ENCODE measurements at places on chromosomes 12 and 14.

DNA sequence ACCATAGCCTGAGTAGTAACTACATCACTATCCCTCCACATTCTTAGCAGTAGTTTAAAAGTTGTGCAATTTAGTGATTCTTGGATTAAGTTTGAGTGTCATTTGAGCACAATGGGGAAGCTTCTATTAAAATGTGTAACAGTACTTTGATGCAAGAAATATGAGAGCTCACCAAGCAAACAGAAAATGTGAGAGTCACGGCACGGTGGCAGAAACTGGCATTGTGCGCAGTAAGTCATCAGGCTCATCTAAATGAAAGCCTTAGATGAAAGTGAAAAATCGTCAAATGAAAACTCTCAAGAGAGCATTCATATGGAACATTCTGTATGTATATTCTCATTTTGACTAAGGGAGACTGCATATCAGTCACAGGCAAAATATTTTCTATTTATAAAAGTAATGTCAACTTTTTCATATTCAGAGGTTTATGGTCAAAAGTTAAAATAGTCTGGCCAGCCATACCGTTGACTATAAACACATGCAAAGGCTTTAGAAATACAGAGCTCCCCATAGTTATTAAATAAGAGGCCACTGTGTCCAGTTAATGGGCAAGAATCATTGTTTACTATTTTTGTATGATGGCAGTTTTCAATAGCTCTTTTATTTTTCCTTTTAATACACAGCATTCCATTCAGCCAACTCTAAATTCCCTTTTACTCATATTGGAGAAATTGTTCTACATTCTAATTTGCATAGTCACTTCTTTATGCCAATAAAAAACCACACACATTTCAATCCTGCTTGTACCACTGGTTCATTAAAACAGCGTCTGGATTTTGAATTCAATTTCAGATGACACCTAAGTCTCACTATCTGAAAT lies 167.9 kb downstream of the PRKD1 start:
- DNase-seq = no peak

- peak; percentile 63 for DNase-seq
These were observed 151.6 kb upstream of the OR4E1 start for GRCh38 chr14:21825149-21825743.

- no peak for DNase-seq
These were observed 59.9 kb downstream of the TRAFD1 start for GRCh38 chr12:112185093-112185923.

GRCh38 chr14:91893669-91894068 lies 26.3 kb upstream of the TC2N start:
- no peak for DNase-seq

DNA sequence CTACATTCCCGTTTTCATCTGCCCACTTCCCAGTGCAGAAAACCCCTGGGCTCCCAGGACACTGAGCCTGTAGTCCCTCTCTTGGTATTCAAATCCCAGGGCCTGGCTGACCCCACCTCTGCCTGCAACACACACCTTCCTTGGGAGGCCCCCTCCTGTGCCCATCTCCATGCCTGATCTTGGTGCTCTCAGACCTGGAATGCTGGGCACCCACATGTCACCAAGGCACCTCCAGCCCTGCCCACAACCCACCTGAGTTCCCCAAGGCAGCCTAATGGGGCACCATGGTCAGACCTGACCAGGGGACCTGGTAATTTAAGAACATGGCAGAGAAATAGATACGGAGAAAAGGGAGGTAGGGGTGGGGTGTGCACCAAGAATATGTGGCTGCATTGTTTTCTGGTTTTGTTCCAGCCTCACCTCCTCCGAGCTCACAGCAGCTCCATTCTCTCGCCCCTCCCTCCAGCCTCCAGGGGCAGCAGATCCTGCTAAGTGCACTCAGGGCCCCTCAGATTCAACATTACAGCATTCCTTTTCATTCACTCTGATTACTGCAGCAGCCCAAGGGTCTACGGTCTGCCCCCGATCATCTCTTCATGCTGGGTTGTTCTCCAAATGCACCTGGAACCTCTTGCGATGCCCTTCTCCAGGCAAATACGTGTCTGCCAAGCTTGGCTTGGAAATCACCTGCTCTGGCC lies 9.2 kb upstream of the HSP90AA1 start:
- DNase-seq = no peak

GRCh38 chr12:96497855-96498254 lies 8.5 kb downstream of the CFAP54 start:
- no peak for DNase-seq

DNA sequence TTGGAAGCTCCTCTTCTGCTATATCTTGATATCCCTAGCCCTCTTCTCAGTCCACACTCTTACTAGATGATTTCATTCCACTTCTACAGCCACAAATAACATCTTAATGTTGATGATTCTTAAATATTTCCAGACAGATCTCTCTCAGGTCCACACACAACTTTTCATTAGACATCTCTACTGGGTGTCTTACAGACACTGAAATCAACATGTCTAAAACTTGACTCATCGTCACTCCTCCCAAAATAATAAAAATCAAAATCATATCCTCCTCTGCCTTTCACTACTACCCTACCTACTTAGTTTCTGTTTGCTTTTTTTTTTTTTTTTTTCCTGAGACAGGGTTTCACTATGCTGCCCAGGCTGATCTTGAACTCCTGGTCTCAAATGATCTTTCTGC lies 11.9 kb downstream of the PRDM4 start:
- DNase-seq = no peak

DNA sequence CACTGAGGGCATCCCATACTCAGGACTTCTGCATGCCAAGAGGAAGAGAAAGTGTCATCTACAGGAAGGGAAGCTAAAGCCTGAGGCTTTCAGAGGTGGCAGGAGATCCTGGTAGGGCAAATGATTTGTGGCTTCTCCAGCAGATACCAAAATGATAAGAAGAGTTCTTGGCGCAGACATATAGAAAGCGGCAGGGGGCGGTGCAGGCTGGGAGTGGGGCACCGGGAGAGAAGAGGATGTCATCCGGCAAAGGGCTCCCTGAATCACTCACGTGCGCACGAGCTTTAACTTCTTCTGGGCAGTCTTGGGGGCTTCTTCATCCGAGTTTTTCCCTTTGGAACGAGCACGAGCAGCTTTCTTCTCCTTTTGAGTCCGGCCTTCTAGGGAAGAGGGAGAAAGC lies 5.2 kb upstream of the ACRBP start:
- DNase-seq = no peak
